Colonic mucosa (tissue), 4 donors: ENCODE measurements at places on chromosomes 5 and 9. TPM values are rescaled to one million over a fixed set of nuclear protein-coding genes. Genes with fewer than 3 reads are reported as not detected.

DNA sequence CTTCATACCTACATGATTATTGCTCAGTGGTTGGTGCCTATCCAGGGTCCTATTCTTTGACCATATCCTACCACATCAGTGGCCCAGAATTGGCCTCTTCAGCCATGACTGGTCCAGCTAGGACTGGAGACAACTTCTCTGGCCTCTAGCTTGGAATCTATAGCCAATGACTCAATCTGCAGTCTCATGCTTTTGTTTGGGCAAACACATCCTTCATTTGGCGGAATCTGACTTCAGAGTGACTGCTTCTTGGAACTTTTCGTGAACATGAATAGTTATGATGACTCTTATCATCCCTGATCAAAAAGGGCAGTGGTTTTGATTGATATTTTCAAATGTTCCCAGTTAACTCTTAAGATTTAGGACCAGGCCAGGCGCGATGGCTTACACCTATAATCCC lies 134.1 kb downstream of the PAPPA start:
- DNase-seq: no peak

- no peak for DNase-seq
These were observed 150.9 kb upstream of the PPP1R2B start for GRCh38 chr5:156699147-156699546.

DNA sequence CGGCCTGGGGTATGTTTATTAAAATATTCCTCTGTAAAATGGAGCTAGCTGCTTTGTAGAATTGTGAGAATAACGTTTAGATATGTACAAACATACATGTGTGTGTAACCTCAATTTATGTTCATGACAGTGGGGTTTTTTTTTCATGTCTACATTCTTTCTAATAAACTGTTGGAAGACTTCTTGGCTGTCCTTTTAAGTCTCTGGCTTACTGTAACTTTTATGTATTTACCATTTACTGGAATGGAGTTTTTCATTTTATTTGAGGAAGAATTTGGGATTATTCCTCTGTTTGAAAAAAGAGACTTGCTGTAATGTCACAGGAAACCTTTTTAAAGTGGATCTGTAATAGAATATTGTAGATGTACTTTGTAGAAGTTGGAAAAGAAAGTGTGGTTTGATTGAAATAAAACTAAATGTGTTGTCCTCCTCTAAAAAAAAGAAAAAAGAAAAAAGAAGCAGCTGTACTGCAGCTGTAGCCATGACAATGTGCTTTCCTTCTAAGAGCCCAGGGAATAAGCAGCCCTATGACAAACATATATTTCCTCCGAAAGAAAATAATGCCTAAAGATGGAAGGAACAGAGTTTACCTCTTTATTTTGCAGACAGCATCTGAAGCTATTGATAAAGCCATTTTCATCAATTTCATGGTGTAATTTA lies 71.2 kb upstream of the FREM1 start:
- no peak for DNase-seq

Gene TTC33
- total RNA-seq: 19.8 TPM

DNA sequence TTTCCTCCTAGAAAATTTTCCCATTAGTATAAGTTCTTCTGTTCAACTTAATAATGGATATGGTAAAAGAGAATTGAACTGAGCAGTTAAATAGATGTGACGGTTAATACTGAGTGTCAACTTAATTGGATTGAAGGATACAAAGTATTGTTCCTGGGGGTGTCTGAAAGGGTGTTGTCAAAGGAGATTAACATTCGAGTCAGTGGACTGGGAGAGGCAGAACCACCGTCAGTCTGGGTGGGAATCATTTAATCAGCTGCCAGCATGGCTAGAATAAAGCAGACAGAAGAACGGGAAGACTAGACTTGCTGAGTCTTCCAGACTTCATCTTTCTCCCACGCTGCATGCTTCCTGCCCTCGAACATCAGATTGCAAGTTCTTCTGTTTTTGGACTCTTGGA lies 689.6 kb upstream of the CDH10 start:
- DNase-seq: no peak

DNA sequence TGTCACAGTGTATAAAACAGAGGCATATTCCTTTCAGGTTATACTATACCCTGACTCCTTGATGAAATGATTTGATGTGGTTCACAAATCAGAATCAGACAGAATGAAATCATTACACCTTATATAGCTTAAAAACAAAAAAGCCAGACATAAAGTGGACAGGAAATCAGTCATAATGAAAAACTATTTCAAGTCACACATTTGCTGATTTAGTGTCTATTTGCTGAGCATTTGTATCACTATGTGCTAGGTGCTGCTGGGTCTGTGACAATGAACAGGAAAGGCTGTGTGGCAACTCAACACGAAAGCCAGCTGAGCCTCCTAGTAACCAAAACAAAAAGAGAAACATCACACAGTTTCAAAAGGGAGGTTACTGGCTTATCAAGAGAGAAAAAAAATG lies 194.0 kb downstream of the EFNA5 start:
- DNase-seq: no peak

DNA sequence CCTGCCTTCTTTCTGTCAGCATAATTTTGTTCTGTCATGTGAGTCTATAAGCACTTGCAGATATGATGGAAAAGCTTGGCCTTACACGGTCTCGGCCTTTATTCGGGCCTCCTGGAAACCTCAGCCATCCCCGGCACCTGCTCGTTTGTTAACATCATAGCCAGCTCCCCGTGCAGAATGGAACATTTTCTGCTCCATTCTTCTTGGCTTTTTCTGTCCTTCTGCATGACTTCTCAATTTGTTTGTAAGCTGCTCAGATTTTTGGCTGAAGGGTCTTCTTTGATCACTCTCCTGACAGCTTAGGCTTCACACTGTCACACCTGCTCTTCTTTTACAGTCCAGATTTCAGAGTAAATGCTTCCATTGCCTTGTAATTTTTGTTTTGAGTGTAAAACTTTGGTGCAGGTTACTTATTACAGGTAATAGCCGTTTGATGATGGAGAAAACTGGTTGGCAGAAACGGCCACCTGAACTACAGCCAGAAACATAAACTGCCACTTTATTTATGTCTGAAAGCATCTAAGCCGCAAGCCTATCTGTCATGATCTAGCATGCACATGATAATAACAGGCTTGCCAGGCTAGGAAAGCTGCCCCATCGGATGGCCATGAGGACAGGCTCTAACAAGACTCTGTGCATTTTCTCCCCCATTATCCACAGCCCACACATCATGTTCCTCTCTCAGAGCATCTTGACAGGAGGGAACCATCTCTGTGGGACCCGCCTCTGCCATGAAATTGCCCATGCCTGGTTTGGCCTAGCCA lies 197.0 kb downstream of the AOPEP start:
- DNase-seq: no peak

- no peak for DNase-seq
These were observed 3.4 kb upstream of the TRMO start for GRCh38 chr9:97925497-97926334.

DNA sequence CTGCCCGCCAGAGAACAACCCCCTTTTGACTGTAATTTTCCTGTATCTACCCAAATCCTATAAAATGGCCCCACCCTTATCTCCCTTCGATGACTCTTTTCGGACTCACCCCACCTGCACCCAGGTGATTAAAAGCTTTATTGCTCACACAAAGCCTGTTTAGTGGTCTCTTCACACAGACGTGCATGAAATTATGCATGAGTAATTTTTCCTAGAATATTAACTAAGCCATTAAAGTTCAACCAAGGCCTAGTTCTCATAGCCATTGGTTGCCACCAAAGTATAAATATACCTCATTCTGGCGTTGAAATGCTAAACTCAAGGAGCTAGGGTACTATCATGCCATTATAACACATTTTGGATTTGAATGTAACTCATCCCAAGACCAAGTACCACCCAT lies 243.9 kb downstream of the ZNF608 start:
- no peak for DNase-seq

- DNase-seq: no peak
These were observed 485.0 kb upstream of the EDIL3 start for GRCh38 chr5:84869675-84870074.

GRCh38 chr9:107983762-107984161 lies 494.2 kb upstream of the KLF4 start:
- DNase-seq: no peak

Gene DNAI1
- not detected for total RNA-seq

DNA sequence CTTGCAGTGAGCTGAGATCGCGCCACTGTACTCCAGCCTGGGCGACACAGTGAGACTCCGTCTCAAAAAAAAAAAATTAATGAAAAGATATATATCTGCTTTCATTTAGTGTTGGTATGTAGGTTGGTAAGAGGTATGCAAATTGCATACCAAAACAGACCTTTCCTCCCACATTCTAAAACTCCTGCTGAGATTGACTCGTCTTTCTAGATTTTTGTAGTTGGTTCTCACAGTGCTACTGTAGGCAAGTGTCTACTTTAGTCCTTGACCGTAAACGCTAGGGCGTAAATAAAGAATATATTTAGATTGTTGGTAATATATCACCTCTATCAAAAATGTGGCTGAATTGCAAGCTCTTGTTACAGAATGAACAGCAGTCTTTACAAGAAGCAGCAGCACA lies 445.9 kb downstream of the CHSY3 start:
- DNase-seq: no peak

DNA sequence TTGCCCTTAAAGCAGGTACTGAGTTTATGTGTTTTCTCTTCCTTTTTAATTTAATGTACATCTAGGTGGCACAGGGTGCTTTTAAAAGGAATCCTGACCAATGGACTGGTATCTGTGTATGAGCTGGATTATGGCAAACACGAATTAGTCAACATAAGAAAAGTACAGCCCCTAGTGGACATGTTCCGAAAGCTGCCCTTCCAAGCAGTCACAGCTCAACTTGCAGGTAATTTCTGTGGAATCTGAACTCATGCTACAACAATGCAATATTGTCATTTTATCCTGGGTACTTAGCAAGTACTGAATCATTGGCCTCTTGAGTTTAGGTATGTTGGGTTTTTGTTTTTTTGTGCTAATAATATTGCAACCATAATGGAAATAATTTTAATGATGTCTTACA lies 14.4 kb upstream of the TMOD1 start:
- DNase-seq: no peak

Gene NR6A1
- total RNA-seq: 4.9 TPM
